ENCODE measurements at places on chromosomes 4 and X.

DNA sequence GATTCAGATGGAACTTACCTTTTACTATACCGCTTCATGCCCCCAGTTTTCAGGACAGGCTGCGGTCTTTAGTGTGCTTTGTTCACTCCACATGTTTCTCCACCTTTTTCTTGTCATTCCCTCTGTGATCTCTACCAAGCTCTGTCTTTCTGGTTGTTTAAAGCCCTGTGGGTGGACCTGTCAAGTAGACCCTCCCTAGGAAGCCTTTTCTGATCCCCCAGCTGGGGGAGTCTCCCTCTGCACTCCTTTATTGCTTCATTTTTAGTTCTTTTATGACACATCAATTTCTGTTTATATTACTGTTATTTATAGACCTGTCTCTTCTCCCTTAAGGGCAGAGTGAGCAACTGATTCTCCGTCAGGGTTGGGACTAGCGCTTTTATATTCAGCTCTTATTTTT is 150.2 kb downstream of the C4orf33 start:
- DNase-seq = no peak

- DNase-seq = no peak
These were observed 1394.6 kb upstream of the AGA start for GRCh38 chr4:178836865-178837264.

GRCh38 chrX:118437283-118437682 is 58.3 kb upstream of the DOCK11 start:
- no peak for DNase-seq

DNA sequence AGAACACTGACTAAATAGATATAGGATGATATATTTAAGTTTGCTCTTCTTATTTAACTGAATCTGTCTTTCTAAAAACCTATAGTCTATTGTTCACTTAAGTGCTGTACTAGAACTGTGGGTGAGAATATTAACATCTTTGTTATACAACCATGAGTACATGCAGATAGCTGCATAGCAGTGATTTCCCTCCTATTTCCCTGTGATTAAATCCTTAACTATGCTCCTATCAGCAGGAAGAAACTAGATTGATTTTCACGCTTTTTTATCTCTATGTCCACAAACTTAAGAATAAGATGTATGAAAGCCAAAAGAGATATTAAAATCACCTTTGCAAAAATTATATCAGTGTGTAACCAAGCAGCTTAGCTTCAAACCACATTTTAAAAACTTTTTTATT is 11.3 kb upstream of the UGT2A3 start:
- no peak for DNase-seq

DNA sequence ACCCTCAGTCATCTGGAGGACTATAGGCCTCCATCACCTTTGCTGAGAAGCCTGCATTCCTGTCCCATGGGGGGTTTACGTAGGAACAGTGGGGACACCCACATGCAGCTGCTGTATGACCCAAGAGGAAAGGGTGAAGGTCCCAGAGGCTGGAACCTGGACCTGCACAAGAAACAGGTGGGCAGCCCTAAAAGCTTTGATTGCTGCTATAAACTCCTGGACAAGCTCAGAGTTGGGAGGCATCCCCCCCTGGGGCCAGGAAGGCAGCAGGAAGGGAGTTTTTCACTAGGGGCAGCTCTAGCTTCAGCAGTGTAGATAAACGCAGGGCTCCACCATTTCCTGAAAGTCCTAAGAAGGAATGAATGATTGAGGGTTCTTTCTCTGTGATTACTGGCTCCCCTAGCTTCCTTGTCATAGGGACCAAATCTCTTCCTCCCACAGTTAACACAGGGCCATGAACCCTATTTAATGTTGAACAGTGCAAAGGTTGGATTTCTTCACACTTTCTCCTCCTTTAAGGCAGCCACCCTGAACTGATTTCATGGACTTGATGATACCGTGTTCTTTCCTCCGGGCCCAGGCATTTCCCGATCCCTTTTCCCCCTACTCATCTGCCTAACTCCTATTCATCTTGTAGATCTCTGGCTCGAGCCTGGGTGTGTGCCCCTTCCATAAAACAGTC is 84.2 kb downstream of the CHRNA9 start:
- DNase-seq = no peak

DNA sequence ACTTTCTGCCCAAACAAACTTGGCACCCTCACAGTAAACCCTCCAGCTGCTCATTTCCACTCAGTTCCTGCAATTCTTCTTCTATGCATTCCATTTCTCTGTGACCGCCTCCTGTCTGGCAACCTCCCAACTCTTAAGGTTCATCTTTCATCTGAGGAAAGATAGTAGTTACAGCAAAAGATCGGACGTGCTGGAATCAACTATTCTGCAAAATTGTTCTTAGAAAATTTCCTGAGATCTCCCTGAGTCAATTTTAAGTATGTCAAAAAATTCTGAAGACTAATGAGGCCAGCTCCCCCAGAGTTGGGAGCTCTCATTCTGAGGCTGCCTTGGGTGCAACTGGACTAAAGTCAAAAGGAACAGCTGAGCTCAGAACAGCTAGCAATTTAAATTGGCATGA is 1026.0 kb downstream of the ADGRL3 start:
- no peak for DNase-seq

DNA sequence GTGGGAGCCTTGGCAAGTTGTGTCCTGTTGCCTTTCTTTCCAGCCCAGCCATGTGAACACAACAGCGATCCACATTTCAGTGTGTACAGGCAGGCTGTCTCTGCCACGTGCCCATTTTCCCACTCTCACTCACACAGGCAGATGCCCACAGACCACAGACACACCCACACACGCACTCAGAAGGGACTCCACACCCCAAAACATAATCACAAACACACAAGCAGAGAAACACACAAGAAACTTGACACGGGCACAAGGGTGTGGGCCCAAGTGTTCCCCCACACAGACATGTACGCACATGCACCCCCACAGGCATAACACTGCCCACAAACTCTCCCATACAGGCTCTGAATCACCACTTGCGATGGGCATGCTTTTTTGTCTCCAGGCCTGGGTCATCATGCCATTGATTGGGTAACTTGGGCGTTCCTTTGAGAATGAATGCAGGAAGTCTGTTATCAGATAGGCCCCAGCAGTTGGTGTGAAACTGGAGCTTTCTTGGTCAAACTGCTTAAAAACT is 84.3 kb downstream of the NBDY start:
- peak; percentile 62 for DNase-seq

DNA sequence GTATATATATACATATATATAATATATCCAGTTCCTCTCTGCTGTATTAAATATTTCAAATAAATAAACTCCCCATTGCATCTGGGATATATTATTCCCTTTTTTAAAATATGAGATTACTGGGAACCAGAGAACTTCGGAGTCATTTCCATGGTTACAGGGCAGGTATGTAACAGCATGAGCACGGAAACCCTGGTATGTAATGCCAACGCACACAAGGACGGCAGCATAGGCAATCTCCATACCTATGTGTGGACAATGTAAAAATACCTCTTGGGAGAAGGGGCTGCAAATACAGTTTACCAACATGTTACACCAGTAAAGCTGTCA is 62.8 kb downstream of the NUDT10 start:
- DNase-seq = no peak

- peak; percentile 35 for DNase-seq
These were observed 2.5 kb upstream of the RS1 start for GRCh38 chrX:18674417-18674787.

- no peak for DNase-seq
These were observed 80.4 kb downstream of the PPP1R2C start for GRCh38 chrX:42697544-42697943.

GRCh38 chr4:19700992-19701391 is 550.7 kb upstream of the SLIT2 start:
- DNase-seq = no peak

- DNase-seq = no peak
These were observed 772 bp upstream of the WNK3 start for GRCh38 chrX:54358424-54359211.

DNA sequence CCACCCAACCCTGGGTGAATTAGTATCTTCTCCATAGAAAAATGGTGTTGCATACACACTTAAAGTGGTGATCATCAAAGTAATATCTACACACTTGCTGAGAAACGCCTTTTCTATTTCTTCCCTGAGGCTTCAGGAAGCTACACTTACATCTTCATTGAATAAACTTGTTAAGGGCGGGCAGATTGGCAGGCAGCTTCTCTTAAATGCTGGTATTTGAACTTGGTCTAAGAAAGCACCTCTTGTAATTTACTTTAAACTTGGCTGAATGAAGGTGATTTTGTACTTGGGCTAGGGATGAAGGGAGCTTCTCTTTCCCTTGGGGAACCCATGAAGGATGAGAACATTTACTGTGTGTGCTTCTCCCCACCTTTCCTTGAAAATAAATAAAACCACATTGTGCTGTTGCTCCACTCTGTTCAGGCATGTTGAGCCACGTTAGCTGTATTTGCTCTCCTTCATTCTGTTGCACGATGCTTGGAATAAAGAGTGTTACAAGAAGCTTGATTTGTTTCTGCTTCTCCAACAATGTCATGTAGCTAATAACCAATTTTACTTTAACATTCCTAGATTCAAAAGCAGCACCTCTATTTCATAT is 430.1 kb downstream of the ANKRD50 start:
- no peak for DNase-seq

DNA sequence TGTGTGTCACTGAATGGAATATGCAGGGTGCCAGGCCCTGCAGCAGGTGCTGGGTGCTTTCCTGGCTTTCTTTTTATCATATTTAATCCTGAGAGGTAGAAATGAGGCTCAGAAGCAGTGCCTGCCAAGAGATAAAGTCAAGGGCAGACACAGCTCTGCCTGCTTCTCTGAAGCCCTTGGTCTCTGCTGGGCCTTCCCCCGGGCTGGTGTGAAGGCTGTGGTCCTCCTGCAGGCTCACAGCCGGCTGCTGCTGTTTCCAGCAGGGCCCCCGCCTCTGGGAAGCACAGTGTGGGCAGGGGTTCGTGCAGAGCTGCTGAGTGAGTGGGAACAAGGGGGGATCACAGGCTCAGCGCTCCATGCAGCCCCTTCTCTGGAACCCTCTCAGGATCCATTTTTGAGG is 49.6 kb downstream of the TBC1D14 start:
- DNase-seq = no peak

GRCh38 chr4:3424522-3425095 is 17.2 kb upstream of the HGFAC start:
- DNase-seq = no peak

DNA sequence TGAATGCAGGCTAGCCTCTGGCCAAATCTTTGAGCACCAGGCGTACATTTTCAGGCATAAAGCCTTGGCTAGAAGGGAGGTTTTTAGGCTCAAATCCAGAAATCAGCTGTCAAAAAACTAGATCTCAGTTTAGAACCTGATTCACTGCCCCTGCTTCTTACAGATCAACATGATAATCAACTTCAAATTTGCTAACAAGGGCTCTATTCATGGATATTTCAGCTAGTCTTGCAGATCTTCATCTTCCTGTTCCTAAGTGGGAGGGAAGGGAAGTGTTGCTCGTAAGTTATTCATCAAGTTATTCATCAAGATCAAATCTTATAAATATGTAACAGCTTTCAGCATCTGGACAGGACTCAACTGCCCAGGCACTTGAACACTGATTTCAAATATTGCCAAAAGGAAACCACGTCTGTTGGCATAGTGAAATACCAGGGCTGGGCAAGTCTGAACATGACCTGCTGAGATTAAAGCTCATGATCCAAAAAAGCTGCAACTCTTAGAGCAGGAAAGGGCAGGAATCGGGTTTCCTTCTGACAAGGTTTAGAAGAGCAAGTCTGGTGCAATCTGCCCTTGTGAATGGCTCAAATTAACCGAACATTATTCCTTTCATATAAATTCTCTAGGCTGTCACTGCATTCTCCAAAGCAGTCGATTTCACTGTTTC is 200.3 kb downstream of the PDGFC start:
- DNase-seq = no peak

DNA sequence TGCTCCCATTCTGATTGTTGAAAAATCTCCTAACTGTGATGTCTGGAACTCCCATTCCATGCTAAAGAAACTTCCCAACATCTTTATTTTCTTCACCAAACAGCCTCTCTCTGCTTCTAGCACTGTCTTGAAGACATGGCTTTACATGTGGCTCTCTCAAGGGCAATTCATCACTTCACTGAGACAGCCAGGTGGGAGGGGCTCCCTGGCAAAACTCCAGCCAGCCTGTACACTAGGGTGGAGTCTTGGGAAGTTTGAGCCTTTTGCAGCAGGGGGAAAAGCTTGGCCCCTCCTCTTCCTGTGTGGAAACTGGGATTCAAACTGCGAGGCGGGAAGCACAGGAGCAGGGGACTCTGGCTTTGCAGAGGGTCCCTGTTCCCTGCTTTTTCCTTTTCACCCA is 130.5 kb upstream of the TTC29 start:
- DNase-seq = no peak

GRCh38 chr4:139017861-139018260 is 2.3 kb downstream of the NOCT start:
- DNase-seq = peak; percentile 53

- no peak for DNase-seq
These were observed 626 bp downstream of the JADE3 start for GRCh38 chrX:46912603-46913491.

DNA sequence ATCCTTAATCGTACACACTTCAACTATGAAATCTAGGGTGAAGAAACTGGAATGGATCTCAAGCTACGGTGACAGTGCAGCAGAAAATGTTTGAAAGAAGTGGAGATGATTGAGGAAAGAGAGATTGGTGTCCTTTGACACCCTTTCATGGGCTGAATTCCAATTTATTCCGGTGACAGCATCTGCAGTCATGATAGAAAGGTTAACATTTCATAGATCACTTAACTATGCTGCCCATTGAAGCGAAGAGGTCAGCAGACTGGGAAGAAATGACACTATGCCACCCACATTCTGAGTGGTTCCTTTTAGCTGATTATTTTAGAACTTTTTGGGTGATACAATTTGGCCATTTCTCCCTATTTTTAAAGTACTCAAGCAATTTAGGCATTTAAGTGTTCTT is 82.3 kb downstream of the DNAAF6 start:
- no peak for DNase-seq

- DNase-seq = no peak
These were observed 290.1 kb upstream of the PCDH7 start for GRCh38 chr4:30429813-30430761.

- no peak for DNase-seq
These were observed 218.7 kb upstream of the NDST4 start for GRCh38 chr4:115332078-115332477.

- DNase-seq = no peak
These were observed 228.1 kb upstream of the ANXA3 start for GRCh38 chr4:78323439-78323838.
